ENCODE measurements at places on chromosomes 5 and 9. TPM values are rescaled to one million over a fixed set of nuclear protein-coding genes. Genes with fewer than 3 reads are reported as not detected.

Gene SLC35D2
- 26.9 TPM for total RNA-seq

Gene FOXI1
- total RNA-seq = not detected

Gene COL27A1
- total RNA-seq = 29.2 TPM

Gene NLN
- 15.8 TPM for total RNA-seq

Gene FCN2
- total RNA-seq = not detected

Gene OBP2B
- not detected for total RNA-seq

Gene PCDHGB6
- 5.3 TPM for total RNA-seq

Gene SPATA31A3
- total RNA-seq = not detected

Gene LMX1B
- not detected for total RNA-seq

Gene MARCOL
- total RNA-seq = not detected

Gene PTGDS
- 4.2 TPM for total RNA-seq

Gene AGXT2
- not detected for total RNA-seq

Gene HAPLN1
- 1.1 TPM for total RNA-seq

Gene KLF9
- total RNA-seq = 51.2 TPM

Gene NUTM2F
- total RNA-seq = not detected

Gene COL23A1
- not detected for total RNA-seq

Gene BHMT2
- total RNA-seq = 1.1 TPM

Gene MYMK
- not detected for total RNA-seq

Gene DNAH5
- 0.66 TPM for total RNA-seq

Gene SIMC1
- 7.9 TPM for total RNA-seq

Gene PCDHB5
- 0.14 TPM for total RNA-seq

Gene BARHL1
- not detected for total RNA-seq

Gene DBH
- not detected for total RNA-seq

Gene PTPN3
- 0.14 TPM for total RNA-seq

Gene PCDHB4
- total RNA-seq = not detected

Gene TMCO6
- 24.5 TPM for total RNA-seq

Gene STING1
- total RNA-seq = 36.3 TPM

Gene PCDHB14
- 0.29 TPM for total RNA-seq

Gene ERMP1
- total RNA-seq = 23.3 TPM

Gene N4BP3
- 0.43 TPM for total RNA-seq

Gene KIAA0825
- total RNA-seq = 6.0 TPM

Gene TMEM252
- total RNA-seq = not detected

Gene HTR1A
- total RNA-seq = not detected

Gene PDLIM4
- total RNA-seq = 26.9 TPM

Gene DTWD2
- total RNA-seq = 6.7 TPM

Gene SLC9A3
- 1.5 TPM for total RNA-seq

Gene NIM1K
- 0.43 TPM for total RNA-seq

Gene SHOC1
- total RNA-seq = 0.14 TPM

Gene RNF208
- 0.43 TPM for total RNA-seq

Gene GLIPR2
- 53.0 TPM for total RNA-seq

Gene C9orf153
- total RNA-seq = under 0.01 TPM

Gene CDKN2A
- 16.9 TPM for total RNA-seq

Gene C9orf50
- total RNA-seq = not detected

Gene BTNL8
- total RNA-seq = not detected

Gene LCN15
- total RNA-seq = not detected

Gene MIGA2
- total RNA-seq = 30.9 TPM

Gene GOLPH3
- total RNA-seq = 63.0 TPM

Gene PCDHGB1
- 1.8 TPM for total RNA-seq

Gene MLANA
- not detected for total RNA-seq

Gene ALDOB
- not detected for total RNA-seq

Gene GRXCR2
- total RNA-seq = not detected

Gene CD274
- 6.6 TPM for total RNA-seq

Gene GDNF
- 12.3 TPM for total RNA-seq

Gene RAB3C
- total RNA-seq = not detected

Gene UGT3A2
- not detected for total RNA-seq

Gene IRGM
- total RNA-seq = not detected

Gene EHMT1
- total RNA-seq = 66.9 TPM

Gene CYSRT1
- 0.14 TPM for total RNA-seq
